ENCODE measurements at places on chromosomes 16 and 17.

DNA sequence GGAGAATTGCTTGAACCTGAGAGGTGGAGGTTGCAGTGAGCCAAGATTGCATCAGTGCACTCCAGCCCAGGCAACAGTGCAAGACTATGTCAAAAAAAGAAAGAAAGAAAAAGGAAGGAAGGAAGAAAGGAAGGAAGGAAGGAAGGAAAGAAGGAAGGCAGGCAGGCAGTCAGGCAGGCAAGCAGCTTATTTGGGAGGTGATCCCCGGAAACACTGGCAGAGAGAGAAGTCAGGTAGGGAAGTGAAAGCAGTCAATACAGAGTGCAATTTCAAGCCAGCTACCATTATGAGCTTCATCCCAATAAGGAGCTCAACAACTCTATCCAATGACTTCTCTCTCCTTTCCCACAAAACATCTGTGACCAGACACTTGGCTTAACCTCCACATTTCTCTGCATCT, 83.0 kb upstream of the TBC1D3K start:
- no peak for DNase-seq

DNA sequence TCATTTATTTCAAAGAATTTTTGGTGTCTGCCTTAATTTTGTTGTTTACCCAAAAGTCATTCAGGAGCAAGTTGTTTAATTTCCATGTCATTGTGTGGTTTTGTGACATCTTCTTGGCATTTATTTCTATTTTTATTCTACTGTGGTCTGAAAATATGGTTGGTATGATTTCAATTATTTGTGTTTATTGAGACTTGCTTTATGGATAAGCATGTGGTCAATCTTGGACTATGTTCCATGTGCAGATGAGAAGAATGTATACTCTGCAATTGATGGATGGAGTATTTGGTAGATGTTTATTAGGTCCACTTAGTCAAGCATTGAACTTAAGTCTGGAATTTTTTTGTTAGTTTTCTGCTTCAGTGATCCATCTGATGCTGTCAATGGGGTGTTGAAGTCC, 383.0 kb downstream of the PMP22 start:
- no peak for DNase-seq

- peak; percentile 90 for DNase-seq
Measured at GRCh38 chr17:76385892-76386786, 1.7 kb downstream of the SPHK1 start.

GRCh38 chr17:75587675-75588595, at the start of gene MYO15B:
Gene MYO15B, plus strand, starts transcription at chr17:75587800. Its CDS starts 258 bp downstream, at chr17:75588058.
- DNase-seq, result peak; percentile 85

GRCh38 chr17:3554440-3554839, 3.2 kb downstream of the TRPV3 start:
- DNase-seq, result peak; percentile 23

- DNase-seq, result no peak
Measured at GRCh38 chr17:82439194-82439828, 11.2 kb downstream of the CYBC1 start.

GRCh38 chr16:15822957-15823356, 33.9 kb downstream of the MYH11 start:
- DNase-seq, result no peak

GRCh38 chr16:26705346-26705745, 361.4 kb upstream of the C16orf82 start:
- no peak for DNase-seq

GRCh38 chr17:79838522-79839274, 542 bp downstream of the CBX4 start:
- peak; percentile 87 for DNase-seq

DNA sequence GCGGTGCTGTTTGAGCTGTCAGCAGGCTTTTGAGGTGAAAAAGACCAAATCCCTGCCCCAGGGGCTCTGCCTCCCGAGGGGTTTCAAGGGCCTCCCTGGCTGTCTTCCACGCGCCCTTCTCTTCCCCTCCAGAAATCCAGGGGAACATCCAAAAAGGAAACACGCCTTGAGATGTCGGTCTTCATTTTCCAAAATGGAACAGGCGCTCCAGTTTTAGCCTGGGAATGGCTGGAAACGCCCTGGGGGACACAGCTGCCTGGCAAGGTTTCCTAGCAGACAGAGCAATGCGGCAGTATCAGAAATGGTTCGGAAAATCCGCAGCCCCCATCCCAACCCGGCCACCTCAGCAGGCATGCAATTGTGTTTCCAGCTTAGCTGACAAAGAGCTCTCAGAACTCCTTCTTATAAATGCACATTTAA, 16.6 kb upstream of the LITAF start:
- DNase-seq, result no peak

GRCh38 chr17:39662551-39663339, 2.4 kb upstream of the TCAP start:
- peak; percentile 72 for DNase-seq

DNA sequence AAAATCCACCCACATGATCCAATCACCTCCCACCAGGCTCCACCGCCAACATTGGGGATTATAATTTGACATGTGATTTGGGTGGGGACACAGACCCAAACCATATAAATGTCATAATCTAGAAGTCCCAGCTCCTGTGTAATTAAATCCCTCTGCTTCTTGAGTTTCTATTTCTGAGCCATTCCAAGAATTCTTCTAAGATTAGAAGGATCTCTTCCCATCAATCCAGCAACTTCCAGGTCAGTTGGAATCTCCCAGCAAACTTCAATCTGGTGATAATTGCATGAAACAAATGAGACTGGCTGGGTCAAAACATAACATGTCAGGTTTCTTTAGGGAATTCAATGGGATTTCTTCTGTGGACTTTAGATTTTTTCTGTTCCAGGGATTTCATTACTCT, 127.8 kb upstream of the CDH5 start:
- no peak for DNase-seq

DNA sequence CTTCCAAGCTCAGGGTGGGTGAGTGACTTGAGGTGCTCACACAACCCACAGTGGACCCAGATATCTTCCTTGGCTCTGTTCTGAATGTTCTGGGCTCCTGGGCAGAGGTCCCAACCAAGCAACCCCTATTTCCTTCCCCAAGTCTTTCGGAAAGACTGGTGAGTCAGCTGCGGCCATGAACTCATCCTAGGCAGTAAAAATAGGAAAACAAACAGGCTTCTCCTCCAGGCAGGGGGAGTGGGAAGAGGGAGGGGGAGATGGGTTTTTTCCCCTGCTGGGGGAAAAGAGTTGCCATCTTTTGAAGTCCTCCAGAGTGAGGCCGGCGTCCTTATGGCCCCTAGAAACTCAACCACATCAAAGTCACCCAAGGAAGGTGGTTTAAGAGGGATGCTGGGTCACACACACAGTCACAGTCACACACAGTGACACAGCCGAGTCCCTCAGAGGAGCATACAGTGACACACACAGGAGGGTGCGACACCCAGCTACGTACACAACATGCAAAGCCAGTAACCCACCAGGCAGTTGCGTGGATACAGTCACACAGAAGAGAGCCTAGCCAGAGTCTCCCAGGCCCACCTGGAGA, 16.0 kb upstream of the DLX4 start:
- no peak for DNase-seq

DNA sequence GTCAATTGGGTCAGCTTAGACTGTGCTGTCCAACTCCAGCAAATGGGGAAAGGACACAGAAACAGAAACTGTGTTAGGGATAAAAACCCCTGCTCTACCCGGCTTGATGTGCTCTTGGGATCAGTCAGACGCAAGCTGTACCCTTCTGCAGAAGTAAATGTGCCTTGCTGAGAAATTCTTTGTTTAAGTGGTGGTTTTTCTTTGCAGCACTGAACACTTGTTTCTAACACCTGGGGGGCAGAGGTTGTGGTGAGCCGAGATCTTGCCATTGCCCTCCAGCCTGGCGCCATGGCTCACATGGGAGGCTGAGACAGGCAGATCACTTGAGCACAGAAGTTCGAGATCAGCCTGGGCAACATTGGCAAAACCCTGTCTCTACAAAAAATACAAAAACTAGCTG, 18.5 kb upstream of the ARL4D start:
- DNase-seq, result no peak

GRCh38 chr17:78357177-78357586, 2.7 kb downstream of the SOCS3 start:
- DNase-seq, result peak; percentile 56

DNA sequence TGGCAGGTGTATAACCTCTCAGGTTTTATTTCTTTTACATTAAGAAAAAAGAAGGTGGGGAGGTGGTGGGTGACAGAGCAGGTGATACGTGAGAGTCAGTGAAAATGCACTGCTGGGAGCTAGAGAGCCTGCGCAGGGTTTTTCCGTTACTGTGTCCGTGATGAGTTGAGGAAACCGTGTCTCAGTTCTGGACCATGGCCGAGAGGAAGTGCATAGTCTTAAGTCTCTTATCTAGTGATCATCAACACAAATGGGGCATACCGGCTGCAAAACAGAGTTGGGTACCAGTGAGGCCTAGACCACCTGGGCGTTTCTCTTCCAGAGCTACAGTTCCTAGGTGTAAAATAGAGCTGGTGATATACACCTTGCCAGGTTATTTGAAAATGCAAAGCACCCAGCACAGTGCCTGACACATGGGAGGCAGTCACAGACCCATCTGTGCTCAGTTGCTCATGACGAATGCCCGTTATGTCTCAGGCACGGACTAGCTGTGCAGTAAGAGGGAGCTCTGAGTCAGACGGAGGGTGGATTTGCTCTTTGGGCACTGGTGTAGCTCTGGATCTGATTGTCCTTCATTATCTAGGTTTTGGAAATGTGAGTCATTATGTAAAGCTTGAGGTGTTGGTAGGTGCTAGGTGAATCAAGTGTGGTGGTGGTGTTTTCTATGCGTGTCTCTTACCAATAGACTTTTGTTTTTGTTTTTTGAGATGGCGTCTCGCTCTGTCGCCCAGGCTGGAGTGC, 60.9 kb downstream of the RPTOR start:
- no peak for DNase-seq

- no peak for DNase-seq
Measured at GRCh38 chr17:83203073-83203471, 123.7 kb downstream of the METRNL start.

GRCh38 chr16:10122546-10122945, 59.7 kb downstream of the GRIN2A start:
- DNase-seq, result no peak

DNA sequence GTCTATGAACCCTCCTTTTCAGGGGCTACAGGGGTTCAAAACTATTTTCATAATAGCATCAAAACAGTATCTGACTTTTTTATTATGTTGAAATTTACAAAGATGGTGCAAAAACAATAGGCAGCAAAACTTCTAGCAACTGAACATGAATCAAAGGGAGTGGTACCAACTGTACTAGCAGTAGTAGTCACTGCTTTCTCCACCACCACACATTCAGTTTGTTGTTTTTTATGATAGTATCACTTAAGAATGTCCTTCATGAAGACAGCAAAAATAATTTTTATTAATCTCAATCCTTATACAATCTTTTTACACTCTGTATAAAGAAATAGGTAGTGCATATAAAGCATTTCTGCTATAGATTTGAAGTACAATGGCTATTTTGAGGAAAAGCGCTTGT, 47.6 kb downstream of the MED13 start:
- DNase-seq, result no peak

DNA sequence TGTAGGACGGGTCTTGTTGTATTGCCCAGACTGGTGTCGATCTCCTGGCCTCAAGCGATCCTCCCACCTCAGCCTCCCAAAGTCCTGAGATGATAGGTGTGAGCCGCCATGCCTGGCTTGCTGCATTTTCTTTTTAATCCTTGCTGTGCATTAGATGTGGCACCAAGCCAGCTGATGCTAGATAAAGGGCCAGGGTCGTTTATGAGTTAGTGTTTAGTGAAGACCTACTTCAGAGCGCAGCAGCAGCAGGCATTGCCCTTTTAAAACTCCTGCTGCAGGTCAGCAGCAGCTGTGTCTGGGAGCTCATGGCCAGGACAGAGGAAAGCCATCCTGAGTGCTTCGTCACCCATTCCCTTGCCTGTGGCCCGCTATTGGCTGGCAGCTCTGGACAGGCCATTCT, 237.3 kb downstream of the CCDC182 start:
- no peak for DNase-seq

DNA sequence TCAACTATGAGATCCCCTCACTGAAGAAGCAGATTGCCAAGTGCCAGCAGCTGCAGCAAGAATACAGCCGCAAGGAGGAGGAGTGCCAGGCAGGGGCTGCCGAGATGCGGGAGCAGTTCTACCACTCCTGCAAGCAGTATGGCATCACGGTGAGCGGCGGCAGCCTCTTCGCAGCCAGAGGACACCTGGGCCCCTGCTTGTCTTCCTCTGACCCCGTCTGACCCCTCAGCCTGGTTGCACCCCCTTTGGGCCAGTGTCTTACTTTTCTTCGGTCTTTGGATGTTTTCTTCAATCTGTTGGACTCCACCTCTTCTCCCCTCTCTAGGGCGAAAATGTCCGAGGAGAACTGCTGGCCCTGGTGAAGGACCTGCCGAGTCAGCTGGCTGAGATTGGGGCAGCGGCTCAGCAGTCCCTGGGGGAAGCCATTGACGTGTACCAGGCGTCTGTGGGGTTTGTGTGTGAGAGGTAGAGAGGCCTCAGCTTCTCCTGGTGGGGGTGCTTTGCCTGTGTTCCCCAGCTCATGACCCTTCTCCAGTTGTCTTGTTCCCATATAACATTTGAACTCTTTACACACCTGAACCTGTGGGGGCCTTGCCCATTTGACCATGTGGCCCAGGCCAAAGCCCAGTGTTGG, 4.4 kb downstream of the CDK5RAP3 start:
- peak; percentile 74 for DNase-seq

DNA sequence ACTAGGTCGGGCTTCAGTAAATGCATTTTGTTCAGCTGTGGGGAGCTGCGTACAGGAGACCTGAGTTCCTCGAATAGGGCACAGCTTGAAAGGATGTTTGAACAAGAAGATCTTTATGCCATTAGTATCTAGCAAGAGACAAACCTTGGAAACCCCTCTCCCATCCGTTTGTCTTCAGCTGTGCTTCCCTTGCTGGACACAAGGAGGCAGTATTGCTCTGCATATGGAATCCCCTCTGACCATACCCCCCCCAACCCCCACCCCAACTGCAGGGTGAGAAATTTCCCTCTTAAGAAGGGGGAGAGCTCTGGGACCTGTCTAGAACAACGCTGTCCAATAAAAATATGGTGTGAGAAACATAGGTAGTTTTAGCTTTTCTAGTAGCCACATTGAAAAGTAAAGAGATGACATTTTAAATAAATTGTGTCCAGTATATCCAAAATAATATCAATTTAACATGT, 1.6 kb downstream of the MRM1 start:
- DNase-seq, result peak; percentile 79

GRCh38 chr16:9408297-9408878, 316.9 kb downstream of the HAPSTR1 start:
- no peak for DNase-seq

- DNase-seq, result no peak
Measured at GRCh38 chr16:10982465-10983150, 38.2 kb downstream of the CLEC16A start.

DNA sequence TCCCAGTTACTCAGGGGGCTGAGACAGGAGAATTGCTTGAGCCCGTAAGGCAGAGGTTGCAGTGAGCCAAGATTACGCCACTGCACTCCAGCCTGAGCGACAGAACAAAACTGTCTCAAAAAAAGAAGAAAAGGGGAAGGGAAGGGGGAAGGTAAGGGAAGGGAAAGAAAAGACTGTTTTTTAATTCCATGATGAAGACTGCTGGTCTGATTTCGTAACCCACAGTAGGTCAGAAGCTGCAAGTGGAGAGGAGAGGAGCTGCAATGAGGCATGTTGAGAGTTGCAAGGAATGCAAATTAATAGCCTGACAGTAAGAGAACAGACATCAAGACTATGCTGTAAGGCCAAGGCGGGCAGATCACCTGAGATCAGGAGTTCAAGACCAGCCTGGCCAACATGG, 33.3 kb downstream of the HELZ start:
- no peak for DNase-seq

All from H9 (cell line).